ENCODE measurements at places on chromosomes 12 and 14.

DNA sequence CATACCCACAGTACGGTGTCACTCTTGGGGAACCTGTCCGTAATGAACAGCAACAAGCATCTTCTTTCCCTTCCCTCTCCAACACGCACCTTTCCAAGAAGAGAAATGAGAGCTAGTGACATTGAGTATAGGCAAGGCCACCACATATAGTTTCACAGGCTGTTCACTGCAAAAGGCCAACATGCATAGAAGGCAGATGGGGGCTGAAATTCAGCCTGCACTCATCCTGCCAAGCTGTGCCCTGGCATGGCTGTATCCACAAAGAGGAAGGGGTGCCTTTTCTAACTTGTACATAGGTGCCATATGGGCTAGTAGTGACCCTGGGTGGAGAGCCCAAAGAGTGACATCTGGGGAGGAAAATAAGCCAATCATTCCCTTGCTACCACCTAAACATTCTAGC is 169.6 kb downstream of the ZFP36L1 start:
- DNase-seq = no peak

DNA sequence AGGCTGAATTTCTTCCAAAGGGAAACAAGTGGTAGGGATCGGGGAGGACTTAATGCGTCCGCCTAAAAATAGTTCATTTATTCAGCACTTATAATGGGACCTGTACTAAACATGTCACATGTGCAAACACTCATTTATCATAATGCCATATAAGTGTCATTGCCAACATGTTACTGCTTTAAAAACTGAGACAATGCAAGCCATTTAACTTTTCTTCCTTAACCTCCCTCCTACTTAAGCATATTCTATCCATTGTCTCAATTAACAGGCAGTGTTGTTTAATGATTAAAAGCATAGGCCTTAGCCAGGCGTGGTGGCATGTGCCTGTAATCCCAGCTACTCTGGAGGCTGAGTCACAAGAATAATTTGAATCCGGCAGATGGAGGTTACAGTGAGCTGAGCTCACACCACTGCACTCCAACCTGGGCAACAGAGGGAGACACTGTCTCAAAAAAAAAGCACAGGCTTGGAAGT is 13.5 kb upstream of the SCFD1 start:
- no peak for DNase-seq

GRCh38 chr14:94581127-94581999 is at the start of gene SERPINA5:
Gene SERPINA5 (plus strand): TSS chr14:94581426. CDS start chr14:94587363, 5,937 bp downstream.
- DNase-seq = no peak

- no peak for DNase-seq
Measured at GRCh38 chr14:97894552-97894951, 1097.4 kb downstream of the VRK1 start.

DNA sequence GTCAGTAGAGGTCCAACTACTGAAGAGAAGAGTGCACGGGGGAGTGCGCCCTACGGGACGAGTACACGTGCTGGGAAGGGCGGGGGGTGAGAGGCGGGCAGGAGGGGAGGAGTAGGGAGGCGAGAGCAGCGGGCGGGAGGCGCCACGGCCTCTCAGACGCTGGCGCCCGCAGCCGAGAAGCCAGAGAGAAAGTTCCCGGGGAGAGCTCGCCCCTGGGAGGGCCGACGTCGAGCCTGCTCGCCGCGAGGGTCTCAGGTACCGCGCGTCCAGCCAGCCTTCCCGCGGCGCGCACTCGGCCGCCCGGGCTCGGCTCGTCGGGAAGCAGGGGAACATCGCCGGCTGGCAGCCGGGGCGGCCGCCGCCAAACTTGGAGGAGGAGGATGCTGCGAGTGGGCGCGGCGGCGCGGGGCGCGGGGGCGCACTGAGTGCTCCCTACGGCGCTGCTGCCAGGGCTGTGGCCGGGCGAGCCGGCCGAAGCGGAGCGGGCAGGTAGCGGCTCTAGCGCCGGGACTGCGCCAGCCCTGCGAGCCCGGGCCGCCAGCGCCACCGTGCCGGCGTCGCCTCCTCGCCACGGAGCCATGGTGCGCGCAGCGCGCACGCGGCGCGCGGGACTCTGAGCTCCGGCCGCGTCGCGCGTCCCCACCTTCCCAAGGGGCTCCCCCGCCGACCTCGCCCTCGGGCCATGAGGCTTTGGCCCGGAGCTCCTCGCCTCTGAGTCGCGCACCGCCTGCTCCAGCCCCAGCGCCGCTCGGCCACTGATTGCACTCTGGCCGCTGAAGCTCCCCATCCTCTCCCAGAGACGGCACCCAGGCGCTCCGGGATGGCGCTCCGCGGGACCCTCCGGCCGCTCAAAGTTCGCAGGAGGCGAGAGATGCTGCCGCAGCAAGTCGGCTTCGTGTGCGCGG is at the start of gene SLC24A4:
TSS of gene SLC24A4 (plus strand) at position 155 of the 905 bp plus-strand sequence. CDS start at position 821, 666 bp downstream.
- peak; percentile 54 for DNase-seq

DNA sequence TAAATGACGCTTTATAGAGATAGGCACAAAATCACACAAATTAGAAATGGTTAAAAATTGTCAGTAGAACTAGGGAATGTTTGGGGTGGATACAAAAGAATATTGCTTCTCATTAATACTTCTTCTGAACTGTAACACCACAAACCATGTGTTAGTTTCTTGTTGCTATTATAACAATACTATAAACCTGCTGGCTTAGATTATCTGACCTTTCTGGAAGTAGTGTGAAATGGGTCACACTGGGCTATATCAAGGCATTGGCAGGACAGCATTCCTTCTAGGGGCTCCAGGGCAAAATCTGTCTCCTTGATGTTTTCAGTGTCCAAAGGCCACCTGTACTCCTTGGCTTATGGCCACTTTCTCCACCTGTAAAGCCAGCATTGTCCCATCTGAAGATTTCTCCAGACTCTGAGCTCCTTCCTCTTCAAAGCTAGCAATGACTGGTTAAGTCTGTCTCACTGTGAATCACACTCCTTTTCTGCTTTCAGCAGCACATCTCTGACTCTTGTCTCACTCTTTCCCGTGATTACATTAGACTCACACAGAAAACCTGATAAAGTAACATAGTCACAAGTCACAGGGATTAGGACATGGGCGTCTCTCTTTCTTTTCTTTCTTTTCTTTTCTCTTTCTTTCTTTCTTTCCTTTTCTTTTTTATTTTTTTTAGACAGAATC is 86.3 kb downstream of the SLC15A4 start:
- no peak for DNase-seq

DNA sequence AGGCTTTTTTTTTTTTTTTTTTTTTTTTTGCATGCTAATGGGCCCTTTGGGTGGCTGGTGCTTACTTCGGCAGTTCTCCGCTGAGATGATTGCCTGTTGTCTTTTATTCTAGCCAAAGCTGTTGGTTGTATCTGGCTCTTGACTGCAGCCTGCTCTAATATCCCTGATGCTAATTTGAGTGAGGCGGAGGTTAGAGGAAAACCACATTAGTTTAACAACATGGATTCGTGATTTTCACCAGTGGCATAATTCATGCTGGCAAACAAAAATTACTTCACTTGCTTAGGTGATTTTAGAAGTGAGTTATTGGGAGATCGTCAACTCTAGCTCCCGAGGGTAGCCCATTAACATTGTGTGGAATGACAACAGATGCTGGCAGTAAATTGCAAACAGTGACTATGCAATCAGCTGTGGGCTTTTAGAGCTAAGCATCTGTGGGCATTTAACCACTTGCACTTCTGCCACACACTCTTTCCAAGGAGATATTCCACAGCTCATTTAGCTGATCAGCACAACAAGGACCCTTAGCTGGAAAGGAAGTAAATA is 97.6 kb upstream of the ZDHHC17 start:
- no peak for DNase-seq

DNA sequence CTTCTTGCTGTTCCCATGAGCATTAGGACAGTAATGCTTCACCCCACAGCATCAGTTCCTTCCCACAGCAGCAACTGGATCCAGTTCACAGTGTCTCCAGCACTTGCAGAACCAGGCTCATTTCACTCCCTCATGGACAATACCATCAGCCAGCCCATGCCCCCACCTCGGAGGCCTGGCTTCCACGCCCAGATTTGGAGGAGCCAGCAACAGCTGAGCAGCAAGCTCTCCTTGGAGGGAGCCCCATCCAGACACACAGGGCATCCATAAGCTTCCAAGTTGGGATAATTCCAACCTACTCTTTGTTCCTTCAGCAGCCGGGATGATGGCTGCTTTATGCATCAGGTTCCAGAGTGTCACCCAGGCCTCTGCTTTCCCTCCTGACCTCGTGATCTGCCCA is 250.0 kb downstream of the GLT1D1 start:
- DNase-seq = no peak

GRCh38 chr12:77299001-77299400 is 233.6 kb upstream of the E2F7 start:
- DNase-seq = no peak

DNA sequence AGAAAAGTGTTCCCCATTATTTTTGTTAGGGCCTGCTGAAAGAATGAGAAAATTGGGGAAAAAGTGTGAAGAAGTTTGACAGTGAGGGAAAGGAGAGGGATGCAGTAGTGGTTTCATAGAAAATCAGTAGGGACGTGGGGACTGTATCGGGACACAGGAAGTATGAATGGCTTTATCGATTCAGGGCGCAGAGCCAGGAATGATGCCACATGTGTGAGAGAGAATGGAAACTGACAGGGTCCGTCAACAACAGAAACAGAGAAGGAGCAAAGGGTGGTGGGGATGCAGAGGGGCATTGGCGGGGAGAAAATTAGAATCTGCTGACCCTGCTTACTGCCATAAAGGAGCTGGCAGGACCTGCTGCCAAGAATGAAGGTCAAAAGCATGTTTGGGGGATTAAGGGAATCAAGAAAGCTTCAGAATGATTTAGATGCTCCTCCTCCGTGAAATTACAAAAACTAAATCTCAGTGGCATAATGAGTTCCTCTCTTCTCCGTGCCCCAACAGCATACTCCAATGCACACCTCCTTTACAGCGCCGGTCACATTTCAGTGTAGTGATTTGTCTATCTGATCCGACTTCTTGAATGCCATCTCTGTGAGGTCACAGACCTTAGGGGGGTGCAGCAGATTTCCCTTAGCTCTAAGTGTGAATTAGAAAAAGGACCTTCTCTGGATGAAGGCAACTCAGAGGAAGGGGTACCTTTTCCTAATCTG is 92.6 kb downstream of the EMP1 start:
- DNase-seq = no peak

DNA sequence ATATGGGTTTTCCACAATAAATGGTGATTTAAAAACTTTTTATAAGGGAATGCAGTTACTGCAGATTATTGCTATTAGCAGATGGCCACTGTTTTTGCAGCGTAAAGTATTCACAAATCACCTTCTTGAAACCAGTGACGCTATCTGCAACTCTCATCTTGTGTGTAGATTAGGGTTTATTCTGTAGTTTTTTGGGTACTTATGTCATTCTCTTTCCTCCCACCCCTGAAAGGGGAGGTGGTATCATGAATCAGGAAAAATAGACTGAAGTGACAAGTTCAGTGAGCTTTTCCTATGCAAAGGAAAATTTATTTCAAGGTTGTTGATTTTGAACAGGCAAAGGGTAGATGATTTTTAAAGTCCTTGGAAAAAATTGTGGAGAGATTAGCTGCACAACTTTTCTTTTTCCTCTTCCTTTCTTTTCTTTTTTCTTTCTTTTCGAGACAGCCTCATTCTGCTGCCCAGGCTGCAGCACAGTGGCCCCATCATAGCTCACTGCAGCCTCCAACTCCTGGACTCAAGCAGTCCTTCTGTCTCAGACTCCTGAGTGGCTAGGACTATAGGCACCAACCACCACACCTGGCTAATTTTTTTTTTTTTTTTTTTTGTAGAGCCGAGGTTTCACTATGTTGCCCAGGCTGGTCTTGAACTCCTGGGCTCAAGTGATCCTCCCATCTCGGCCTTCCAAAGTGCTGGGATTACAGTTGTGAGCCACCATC is 1.6 kb downstream of the FRS2 start:
- DNase-seq = no peak

DNA sequence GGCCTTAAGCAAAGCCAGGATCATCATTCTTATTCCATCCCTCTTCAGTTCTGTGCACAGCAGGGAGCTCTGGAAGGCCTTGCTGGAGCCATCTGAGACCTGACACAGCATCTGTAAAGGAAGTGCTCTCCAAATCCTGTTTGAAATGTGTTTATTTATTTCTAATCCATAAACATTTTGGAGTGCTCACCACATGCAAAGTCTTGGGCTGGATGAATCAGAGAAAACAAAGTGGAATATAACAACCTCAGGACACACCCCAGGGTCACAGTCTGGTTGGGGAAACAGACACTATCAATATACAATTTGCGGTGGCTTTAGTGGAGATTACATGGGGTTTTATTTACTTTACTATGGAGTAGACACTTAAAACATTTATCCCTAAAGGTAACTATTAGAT is 54.3 kb downstream of the BMP4 start:
- DNase-seq = no peak

GRCh38 chr14:90600619-90601018 is 203.8 kb downstream of the CALM1 start:
- no peak for DNase-seq

DNA sequence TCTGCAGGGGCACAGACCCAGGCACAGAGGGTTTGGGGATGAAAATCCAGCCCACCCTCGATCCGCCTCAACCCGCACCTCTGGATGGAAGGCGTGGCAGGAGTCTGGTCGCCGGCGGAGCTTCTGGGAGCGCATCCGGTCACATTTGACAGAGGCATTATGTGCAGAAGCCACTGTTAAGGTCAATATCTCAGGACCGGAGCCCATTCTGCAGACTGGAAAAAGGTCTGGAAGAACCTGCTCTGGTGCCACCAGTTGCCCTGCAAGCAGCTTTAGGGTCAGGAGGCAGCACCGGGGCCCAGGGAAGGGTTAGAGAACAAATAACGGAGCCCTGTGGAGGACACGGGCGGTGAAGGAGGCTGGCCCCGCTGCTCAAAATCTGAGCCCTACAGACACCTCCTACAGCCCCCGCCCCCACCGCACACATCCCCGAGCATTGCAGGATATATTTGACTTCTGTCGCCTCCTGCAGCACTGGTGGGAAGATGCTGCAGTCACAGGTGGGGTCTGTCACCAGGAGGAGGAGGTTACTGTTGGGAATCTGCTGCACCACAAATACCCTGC is 25.1 kb upstream of the LRTM2 start:
- DNase-seq = no peak

DNA sequence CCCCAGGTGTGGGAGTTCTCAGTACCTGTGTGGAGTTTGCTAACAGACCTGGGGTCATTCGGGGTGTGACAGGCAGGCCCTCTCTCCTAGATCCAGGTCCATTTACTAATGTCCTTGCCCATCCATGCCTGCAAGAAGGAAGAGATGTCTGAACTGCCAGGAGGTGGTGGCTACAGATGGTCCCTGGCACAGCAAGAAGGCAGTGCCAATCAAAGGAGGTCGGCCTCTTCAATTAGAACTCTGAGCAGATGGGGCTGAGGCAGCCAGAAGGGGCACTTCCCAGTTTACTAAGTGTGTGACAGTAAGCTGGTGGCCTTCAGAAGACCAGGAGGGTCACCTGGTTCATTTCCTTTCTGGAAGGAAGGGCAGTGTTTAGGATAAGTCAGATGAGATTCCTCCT is 202.5 kb downstream of the CACNA1C start:
- DNase-seq = no peak
